ENCODE measurements at places on chromosomes 6 and 20.
A peak's percentile ranks its signal among the peaks of the same experiment; 100 is the strongest.

DNA sequence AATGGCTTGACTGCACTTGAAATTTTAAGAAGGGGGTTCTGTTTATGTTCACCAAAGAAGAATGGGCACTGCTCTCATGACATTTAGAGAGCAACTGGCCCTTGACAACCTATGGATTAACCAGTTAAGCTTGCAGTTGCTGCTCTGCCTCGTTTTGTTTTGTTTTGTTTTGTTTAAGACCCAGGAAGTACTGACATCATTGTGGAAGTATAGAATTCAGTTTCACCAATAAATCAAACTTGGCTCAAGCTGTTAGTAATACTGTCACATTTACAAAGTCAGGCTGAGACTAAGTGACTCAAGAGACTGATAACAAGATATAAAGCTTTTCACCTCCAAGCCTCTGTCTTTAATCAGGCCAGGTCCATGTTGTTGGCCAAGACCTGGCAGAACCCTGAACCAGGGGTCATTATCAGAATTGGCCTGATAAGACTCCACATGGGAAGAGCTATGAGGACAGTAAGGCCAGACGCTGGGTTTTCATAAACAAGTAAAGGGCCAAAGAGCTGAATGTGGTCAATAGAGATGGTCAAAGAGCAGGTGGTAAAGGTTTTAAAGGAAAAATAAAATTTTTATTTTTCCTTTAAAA, 99.4 kb upstream of the VGLL2 start:
- no peaks in the 10 kb centered on the region for H3K4me1 ChIP-seq
- H3K4me3 ChIP-seq, result no peak overlapping the region
- no peaks in the 10 kb centered on the region for H3K27me3 ChIP-seq
- no peak for DNase-seq
- no peak overlapping the region for H3K27ac ChIP-seq

GRCh38 chr6:31187780-31188194, 17.3 kb upstream of the POU5F1 start:
- H3K27ac ChIP-seq, result no peak overlapping the region
- H3K4me1 ChIP-seq, result peaks cover 10% of the 10 kb centered on the region
- no peak overlapping the region for H3K4me3 ChIP-seq
- H3K27me3 ChIP-seq, result no peaks in the 10 kb centered on the region
- no peaks in the 10 kb centered on the region for H3K36me3 ChIP-seq

DNA sequence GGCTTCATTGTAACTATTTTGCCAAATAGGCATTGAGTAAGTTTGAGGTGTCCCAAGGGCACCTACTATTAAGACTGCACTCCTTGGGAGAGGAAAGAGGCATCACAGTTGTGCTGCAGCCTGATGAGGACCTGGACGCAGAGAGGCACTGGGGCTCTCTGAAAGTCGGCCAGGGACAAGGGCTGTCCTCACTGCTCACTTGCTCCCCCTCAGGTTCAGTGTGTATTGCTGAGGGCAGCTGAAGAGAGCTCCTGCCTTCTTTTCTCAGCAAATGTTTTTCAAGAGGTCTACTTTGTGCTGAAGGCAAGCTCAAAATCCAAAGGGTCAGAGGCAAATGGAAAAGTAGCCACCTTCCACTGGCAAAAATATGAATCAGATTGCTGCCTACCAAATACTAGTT, 331.8 kb downstream of the RIMS1 start:
- H3K27me3 ChIP-seq, result no peaks in the 10 kb centered on the region
- no peak overlapping the region for H3K4me3 ChIP-seq
- H3K4me1 ChIP-seq, result no peaks in the 10 kb centered on the region
- no peak overlapping the region for H3K27ac ChIP-seq

DNA sequence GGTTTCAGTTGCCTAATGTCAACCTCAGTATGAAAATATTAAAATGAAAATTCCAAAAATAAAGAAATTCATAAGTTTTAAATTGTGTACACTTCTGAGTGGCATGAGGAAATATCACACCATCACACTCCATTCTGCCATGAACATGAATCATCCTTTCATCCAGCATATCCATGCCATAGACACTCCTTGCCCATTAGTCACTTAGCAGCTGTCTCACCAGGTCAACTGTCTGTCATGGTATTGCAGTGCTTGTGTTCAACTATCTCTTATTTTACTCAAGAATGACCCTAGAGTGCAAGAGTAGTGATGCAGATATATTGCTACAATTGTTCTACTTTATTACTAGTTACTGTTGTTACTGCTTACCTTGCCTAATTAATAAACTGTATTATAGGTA, 712.4 kb downstream of the EPHA7 start:
- H3K4me3 ChIP-seq, result no peak overlapping the region
- DNase-seq, result no peak
- no peak overlapping the region for H3K27ac ChIP-seq
- no peaks in the 10 kb centered on the region for H3K4me1 ChIP-seq

DNA sequence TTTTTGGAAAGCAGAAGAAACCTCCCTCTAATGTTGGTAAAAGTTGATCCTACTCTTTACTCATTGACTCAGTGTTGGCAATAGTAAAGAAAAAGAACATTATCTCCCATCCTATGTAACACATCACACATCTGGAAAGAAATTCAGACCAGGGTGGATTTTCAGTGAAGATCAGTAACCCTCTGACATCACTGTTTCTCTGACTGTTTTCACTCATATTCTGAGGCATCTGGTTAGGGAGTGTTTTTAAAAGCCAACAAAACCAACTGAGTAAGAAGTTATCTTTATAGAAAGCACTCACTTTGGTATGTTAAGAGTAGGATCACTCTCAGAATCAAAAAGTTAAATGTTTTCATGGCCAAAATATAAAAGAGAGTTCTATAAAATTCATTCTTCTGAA, 143.6 kb downstream of the DST start:
- H3K4me3 ChIP-seq, result no peak overlapping the region
- no peaks in the 10 kb centered on the region for H3K4me1 ChIP-seq
- no peak for DNase-seq
- no peaks in the 10 kb centered on the region for H3K27me3 ChIP-seq
- H3K36me3 ChIP-seq, result no peaks in the 10 kb centered on the region

DNA sequence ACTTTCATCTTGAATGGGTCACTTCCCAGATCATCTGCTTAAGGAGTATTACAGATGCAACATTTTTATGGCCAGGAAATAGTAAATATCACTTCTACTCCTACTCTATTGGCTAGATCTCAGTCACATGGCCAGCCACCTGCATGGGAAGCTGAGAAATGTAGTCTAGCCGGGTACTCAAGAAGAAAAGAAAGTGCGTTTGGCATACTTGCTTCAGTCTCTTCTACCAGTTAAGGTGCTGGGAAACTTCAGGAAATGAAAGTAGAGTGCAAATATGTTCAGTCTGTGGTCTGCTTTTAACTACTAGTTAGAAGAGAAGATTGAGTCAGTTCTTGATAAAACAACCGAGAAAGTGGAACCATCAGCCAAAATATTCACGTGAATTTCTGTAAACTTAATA, 129.2 kb downstream of the PDSS2 start:
- peak; percentile 5 for DNase-seq
- peaks cover 14% of the 10 kb centered on the region for H3K4me1 ChIP-seq
- H3K27me3 ChIP-seq, result no peaks in the 10 kb centered on the region
- H3K36me3 ChIP-seq, result peaks cover 16% of the 10 kb centered on the region

GRCh38 chr20:4068708-4069107, 53.4 kb upstream of the RNF24 start:
- no peak overlapping the region for H3K27ac ChIP-seq
- H3K4me3 ChIP-seq, result no peak overlapping the region
- no peak for DNase-seq
